Endothelial cell of umbilical vein (primary cell): ENCODE measurements at places on chromosomes 16 and 17. TPM values are rescaled to one million over a fixed set of nuclear protein-coding genes. Genes with fewer than 3 reads are reported as not detected.

DNA sequence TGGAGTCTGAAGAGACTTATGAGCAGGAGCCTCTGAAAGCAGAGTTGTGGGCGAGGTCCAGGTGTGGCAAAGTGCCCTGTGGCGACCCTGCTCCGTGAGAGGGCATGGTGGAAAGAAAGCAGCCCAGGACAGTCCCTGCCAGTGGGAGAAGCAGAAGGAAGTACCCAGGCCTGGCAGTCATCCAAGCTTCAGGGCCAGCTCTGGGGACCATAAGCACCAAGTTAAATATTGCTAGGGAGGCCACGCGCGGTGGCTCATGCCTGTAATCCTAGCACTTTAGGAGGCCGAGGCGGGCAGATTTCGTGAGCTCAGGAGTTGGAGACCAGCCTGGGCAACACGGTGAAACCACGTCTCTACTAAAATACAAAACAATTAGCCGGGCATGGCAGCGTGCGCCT lies 4.9 kb upstream of the ASGR1 start:
- DNase-seq, result no peak

The TBC1D3C gene
- not detected in 2 replicates for polyA plus RNA-seq

The DCAKD gene
- 36.5 and 39.1 TPM in 2 replicates for polyA plus RNA-seq

- DNase-seq, result no peak
Measured at GRCh38 chr16:17001471-17001870, 469.3 kb downstream of the XYLT1 start.

GRCh38 chr17:1628856-1629503 lies 346 bp upstream of the SLC43A2 start:
- peak; percentile 94 for DNase-seq

DNA sequence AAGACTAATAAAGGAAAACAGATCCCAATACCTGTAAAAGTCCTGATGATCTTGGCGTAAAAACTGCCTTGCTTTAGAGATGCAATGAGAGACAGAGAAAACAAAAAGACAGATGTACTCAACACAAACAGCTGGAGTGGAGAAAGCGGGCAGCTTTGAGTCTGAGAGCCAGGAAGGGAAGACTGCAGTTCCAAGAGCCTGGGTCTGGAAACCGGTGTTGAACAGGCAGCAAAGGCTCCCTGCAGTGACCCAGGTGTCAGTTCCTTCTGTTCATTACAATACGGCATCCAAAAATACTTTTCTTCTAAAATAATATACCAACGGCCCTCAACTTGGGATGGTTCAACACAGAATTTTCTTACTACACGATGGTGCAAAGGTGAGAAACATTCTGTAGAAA lies 29.6 kb downstream of the VPS53 start:
- no peak for DNase-seq

GRCh38 chr16:63960321-63960720 lies 1161.5 kb downstream of the CDH11 start:
- DNase-seq, result no peak

DNA sequence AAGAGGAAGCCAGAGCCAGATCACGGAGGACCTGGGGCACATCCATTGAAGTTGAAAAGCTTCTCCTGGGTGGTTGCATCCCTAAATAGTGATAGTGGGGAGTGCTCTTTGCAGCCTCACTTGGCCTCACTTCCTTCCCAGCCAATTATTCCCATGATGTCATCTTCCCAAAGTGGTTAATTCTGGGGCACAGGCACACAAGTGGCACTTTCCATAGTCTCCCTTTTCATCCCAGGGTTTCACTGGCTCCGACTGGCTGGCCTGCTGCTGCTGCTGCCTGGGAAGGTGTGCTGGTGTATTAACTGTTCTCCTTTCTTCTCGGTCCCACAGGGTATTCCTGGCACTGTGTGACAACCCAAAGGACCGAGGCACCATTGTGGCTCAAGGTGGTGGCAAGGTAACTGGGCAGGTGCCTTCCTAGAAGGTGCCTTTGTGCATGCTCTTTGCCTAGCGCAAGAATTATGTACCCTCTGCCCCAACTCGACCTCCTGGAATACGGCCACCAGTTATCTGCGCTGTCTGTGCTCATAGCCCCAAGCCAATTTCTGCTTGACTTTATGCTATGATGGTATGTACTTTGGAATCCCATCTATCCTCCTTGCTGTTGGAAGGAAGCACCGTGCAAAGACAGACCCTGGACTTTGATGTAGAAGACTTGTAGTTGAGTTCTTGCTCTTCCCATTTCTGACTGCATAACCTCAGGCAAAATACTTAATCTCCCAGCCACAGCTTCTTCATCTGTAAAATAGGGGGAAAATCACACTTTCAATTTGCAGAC lies 18.4 kb downstream of the SLC35G3 start:
- no peak for DNase-seq

The OR2C1 gene
- polyA plus RNA-seq, result not detected in 2 replicates

GRCh38 chr17:44314524-44314868 lies 6.1 kb downstream of the RUNDC3A start:
- no peak for DNase-seq

GRCh38 chr16:83393196-83393981 lies 414.4 kb upstream of the HSBP1 start:
- DNase-seq, result no peak

The FOXF1 gene
- 1.0 and 1.4 TPM in 2 replicates for polyA plus RNA-seq

GRCh38 chr17:39981766-39982375 lies 1.3 kb downstream of the PSMD3 start:
- DNase-seq, result peak; percentile 26

The SENP3 gene
- 91.6 and 96.5 TPM in 2 replicates for polyA plus RNA-seq

The SLC6A2 gene
- not detected in 2 replicates for polyA plus RNA-seq

- DNase-seq, result no peak
Measured at GRCh38 chr16:86857807-86858206, 279.5 kb downstream of the FOXL1 start.

DNA sequence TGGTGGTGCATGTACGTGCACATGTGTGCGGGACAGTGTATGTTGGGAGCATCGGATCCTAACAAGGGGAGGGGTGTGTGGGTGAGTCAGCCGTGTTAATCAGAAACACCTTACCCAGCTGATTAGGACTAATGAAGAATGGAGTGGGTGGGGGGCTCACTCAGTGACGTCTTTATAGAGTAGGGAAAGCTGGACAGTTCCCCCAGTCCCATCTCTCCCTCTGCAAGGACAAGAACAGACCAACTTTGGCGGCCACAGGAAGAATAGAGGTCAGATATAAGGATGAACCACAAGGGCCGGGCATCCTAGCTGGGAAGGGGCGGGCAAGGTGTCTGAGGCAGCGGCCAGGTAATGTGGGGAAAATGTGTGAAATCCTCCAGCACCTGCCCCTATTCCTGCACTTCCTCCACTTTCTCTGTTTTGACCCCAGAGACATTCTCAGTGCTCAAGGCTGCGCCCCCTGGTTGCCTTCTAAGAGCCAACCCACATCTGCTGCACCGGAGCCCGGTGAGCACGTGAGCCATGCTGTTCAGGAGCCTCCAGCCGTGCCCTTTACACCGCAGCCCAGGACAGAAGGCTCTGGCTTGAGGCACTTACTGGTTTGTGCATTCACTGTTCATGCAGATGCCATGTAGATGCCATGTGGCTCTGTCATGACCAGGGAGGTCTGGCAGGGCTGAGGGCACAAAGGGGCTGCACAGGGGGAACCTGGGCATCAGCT lies 18.9 kb upstream of the TBX21 start:
- no peak for DNase-seq

The SLC5A2 gene
- polyA plus RNA-seq, result 0.03 TPM in 1 of 2 replicates, not detected in the other

GRCh38 chr17:57215317-57215716 lies 41.0 kb upstream of the MSI2 start:
- peak; percentile 54 for DNase-seq

GRCh38 chr17:42248351-42249179 lies 27.6 kb downstream of the STAT5B start:
- peak; percentile 95 for DNase-seq

The SMURF2 gene
- polyA plus RNA-seq, result 23.8 and 32.9 TPM in 2 replicates

- no peak for DNase-seq
Measured at GRCh38 chr17:69729944-69730343, 315.4 kb downstream of the MAP2K6 start.

DNA sequence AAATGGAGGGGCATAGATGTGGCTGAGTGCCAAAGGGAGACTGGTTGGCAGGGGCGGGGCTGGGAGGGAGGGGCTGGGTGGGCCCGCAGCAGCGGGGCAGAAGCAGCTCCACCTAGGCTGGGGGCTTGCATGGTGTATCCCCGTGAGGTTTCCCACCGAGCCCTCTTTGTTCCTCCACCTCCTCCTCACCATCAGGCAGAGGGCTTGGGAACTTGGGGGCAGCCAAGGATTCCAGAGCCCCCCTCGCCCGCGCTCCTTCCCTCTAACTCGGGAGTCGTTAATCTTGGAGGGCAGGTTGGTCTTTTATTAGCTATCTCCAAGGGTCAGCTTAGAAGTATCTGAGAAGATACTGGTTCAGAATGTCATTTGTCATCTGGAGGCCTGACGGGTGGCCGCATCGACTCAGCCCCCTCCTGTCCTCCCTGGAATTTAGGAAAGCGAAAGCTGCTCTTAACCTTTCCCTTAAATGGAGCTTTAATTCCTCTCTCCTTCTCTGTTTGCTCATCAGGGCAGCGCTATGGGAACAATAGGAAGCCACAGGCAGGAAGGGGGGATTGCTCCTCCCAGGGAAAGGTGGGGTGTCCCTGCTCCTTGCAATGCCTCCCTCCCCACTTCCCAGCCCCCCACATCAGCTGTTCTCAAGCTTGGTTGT lies 274.3 kb upstream of the XYLT1 start:
- no peak for DNase-seq

The SERPINF2 gene
- 0.03 and 0.14 TPM in 2 replicates for polyA plus RNA-seq

- no peak for DNase-seq
Measured at GRCh38 chr17:9784544-9784943, 6.8 kb downstream of the DHRS7C start.

The CRYM gene
- polyA plus RNA-seq, result not detected in 2 replicates

The NHERF1 gene
- 22.4 and 24.4 TPM in 2 replicates for polyA plus RNA-seq

- no peak for DNase-seq
Measured at GRCh38 chr16:86507173-86508027, 2.9 kb upstream of the FOXF1 start.
